ENCODE measurements at places on chromosomes 6 and 20.

- no peak for DNase-seq
Observed at GRCh38 chr6:7334685-7335084, 21.7 kb upstream of the SSR1 start.

DNA sequence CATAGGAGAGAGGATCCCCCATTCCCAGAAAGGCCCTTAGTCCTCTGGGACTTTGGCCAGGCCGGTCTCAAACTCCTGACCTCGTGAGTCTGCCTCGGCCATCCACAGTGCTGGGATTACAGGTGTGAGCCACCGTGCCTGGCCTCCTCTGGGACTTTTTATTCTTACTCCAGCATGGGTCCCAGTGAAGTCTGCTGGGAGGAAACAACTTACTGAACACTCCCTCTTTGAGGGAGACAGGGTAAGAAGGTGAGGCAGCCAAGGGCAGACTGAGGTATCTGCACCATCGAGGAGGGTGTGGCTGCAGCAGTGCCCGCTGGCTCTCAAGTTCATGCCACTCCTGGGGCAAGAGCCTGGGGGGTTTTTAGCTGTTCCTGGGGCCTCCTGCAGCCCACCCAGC is 2.4 kb downstream of the BAK1 start:
- DNase-seq = no peak

- no peak for DNase-seq
Observed at GRCh38 chr6:170237999-170238740, 52.7 kb downstream of the DLL1 start.

DNA sequence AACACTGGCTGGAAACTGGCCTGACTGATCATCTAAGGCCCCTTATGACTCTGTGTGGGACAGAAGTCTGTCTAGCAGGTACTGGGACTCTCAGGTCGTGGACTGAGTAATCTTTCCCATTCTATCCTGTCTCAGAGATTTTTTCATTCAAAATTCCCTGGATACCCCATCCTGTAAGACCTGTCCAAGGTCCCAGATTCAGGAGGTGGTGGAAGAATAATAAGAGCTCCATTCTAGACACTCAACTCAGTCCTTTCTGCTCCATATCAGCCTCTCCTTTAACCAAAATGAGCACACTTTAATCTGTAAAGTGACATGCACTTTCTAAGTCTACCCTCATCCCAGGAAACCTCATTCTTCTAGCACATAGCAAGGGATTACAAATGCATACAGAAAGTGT is 82.5 kb upstream of the MRPS10 start:
- no peak for DNase-seq

GRCh38 chr20:5331340-5331739 is 14.6 kb upstream of the PROKR2 start:
- no peak for DNase-seq

GRCh38 chr20:46230801-46231282 is 77.5 kb downstream of the CDH22 start:
- DNase-seq = no peak

All from NCI-H524 treated with DMSO at 0.1 percent for 48 hours (cell line).